ENCODE measurements at places on chromosomes 5 and 9.

DNA sequence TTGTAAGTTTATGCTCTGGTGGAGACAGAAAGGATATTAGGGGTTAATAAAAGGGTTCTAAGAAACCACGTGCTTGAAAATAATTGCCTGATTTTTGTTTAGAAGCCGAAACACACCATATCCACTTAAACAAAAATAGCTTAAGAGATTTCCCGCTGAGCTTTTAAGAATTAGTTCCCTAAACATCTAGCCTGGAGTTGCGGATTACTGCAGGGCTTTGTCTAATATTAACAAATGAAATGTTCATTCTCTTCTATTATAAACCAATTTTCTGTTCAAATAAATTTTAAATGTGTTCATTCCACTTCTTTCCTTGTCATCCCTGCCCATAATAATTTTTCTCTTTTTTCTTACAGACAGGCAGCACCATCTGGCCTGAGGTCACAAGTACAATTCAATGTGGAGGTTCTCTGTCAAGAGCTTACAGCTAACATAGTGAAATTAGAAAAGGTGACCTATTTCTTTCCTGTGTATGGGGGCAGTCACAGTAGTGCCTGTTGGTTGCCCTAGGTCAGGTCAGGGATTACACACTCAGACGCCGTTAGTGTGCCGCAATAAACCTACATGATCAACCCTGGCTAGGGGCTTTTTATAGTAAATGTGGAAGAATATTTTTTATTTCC is 65.3 kb downstream of the GRAMD2B start:
- no peak for DNase-seq

GRCh38 chr5:114448481-114448880 is 86.6 kb downstream of the KCNN2 start:
- no peak for DNase-seq

GRCh38 chr5:135825373-135826220 is 8.9 kb upstream of the SLC25A48 start:
- no peak for DNase-seq

DNA sequence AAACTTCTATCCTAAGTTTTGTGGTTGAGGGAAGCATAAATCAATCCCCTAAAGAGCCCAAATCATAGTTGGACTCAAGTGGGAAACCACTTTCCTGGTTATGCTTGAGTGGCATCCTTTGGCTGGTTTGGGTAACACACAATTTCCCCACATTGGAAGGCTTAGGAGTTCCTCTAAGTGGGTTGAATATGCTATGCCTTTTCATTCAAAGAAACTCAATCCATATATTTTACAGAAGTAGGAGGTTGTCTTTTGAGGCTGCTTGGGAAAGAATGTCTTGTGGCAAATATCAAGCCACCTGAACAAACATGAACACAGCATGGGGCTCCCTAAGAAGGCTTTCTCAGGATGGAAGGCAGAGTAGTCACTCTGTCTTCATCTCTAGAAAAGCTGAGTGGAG is 121.1 kb downstream of the SPATA31D1 start:
- no peak for DNase-seq

GRCh38 chr9:121861501-121862180 is 210.2 kb downstream of the DAB2IP start:
- DNase-seq = no peak

DNA sequence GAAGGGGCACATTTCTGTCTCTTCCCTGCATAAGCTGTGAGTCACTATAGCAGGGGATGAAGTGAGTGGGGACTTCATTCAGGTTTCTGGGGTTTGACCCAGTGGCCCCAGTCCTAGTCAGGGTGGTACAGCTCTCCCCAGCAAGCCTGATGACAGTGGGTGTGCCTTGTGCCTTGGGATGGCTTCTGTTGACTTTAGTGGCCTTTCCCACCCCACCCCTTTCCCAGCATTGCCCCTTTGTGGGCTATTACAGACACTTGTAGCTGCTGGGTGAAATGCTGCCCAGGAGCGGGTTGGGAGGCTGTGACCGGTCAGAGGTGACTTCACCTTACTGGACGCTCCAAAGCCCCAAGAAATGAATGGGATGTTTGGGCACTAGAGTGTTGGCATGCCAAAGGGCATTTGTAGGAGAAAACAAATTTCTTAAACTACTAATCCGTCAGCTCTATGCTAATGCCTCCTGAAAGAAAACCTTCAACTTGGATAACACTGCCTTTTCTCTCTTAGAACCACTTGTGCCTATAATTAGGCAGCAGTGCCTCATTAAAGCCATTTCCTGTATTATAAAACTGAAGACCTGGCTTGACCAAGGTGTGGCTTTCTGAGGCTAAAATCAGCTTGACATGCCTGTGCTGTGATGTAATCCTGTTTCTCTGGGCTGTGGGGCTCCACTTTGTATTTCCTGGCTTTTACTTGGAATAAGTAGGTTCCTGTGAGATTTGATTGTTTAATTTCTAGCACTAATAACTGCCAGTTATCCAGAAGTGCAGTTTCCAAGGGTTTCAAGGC is 119.0 kb upstream of the SLC25A48 start:
- DNase-seq = no peak

GRCh38 chr9:86529496-86530275 is 175.5 kb upstream of the TUT7 start:
- no peak for DNase-seq

DNA sequence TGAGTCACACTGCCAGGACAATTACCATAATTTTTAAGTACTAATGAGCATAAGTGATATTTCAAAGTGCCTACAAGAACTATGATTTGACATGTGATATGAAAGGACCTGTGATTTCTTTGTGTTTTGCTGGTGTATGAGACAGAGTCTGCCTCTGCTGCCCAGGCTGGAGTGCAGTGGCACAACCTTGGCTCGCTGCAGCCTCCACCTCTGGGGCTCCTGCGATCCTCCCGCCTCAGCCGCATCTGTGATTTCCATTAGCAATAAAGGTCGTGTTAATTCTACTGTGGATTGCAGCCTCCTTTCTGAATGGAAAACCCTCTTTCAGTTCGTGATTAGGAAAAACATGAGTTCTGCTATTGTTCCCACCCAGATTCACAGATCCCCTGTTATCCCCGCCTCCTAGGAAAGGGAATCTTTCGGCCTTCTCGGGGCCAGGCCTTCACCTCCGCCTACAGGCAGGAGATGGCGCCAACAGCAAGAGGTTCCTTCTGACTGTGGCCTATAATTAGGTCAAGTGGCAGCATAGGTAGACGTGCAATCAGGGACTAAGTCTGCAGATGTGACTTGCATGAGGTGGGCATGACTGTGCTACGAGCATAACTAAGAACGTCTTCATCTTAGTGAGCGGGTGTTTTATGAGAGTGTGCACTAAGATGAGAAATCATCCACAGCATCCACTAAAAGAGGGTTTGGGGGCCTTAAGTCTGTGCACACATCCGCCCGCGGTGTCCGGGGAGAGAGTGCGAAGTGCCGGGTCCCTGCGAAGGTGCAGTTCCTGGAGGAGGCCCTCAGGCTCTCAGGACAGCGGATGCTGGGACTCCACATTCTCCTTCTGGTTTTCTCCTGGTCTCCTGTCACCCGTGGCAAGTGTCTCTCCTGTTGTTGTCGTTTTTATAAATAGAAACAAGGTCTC is 23.1 kb downstream of the TRIM7 start:
- DNase-seq = no peak

DNA sequence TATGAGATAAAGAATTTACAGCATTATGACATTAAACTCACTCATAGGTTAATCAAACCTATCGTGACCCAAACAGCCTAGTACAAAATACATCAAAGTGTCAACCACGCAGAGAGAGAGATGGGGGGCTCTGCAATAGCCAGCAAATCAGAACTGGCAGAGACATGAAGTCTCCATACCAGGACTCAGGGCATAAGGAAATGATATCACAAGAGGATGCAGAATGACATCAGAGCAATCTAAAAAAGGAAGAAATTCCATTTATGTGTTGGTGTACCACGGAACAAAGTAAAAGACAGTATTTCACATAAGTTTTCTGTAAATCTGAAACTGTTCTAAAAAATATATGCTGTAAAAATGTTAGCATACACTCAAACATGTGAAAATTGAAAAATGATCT is 24.6 kb downstream of the BICD2 start:
- no peak for DNase-seq

GRCh38 chr5:127290019-127290945 is at the start of gene MEGF10:
Gene MEGF10 (plus strand): TSS chr5:127290796. CDS start chr5:127331309, 40,513 bp downstream.
- peak; percentile 3 for DNase-seq

GRCh38 chr5:156825688-156826087 is 24.4 kb upstream of the PPP1R2B start:
- no peak for DNase-seq

DNA sequence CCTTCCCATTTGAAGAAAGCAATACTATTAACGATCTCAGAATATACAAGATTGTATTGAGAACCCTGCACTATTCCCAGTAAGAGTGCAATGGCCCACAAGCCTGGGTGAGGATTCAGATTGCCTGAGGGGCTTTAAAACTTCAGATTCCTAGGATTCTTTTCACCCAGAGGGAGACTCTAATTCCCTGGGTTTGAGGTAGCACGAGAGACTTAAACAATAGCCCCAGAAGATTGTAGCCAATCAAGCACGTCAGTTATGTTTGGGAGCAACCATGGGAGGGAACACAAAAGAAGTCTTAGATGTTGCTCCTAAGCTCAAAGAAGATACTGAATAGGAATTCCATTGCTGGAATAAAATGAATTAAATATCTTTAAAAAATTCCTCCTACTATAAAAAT is 17.9 kb downstream of the MRPS27 start:
- no peak for DNase-seq

- DNase-seq = no peak
Observed at GRCh38 chr5:15285901-15286583, 213.9 kb upstream of the FBXL7 start.

DNA sequence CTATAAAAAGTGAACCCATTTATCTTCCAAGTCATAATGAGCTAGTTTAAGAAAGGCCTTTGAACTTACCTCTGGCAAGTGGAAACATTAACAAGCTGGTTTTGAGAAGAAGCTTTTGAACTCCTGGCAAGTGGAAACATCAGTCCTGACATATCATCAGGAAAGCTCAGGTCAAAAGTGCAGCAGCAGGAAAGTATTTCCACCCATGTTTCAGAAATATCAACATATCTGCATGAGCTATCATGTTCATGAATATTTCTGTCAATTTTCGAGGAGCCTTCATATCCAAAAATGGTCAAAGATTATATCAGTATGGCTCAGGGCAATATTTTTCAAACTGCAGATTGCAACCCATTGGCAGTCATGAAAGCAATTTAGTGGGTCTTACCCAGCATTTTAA is 133.9 kb downstream of the PLK2 start:
- DNase-seq = no peak

- no peak for DNase-seq
Observed at GRCh38 chr5:51034222-51034901, 348.9 kb upstream of the ISL1 start.

DNA sequence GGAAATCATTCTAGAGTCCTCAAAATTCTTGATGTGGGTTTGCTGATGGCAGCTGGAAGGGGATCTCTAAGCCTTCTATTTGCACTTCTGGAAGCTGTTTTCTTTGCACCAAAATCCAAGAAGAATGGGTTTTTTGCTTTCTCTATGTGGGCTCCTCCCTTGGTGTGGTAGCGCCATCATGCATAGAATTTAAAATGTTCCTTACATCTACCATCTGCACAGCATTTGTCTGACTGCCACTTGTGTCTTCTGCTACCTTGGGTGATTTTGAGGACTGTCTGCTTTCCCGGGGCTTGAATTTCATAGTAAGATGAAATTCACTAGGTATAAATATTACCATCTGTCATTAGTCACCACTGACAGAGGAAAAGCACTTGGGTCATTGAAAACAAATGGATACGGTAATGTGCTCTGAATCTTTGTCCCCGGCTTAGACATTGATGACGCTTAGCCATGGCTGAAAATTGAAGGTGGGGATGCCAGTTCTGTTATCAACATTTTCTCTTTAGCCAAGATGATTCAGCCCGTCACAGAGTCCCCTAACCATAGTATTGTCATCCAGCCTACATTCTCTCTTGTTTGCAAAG is 30.0 kb downstream of the SNX30 start:
- no peak for DNase-seq

DNA sequence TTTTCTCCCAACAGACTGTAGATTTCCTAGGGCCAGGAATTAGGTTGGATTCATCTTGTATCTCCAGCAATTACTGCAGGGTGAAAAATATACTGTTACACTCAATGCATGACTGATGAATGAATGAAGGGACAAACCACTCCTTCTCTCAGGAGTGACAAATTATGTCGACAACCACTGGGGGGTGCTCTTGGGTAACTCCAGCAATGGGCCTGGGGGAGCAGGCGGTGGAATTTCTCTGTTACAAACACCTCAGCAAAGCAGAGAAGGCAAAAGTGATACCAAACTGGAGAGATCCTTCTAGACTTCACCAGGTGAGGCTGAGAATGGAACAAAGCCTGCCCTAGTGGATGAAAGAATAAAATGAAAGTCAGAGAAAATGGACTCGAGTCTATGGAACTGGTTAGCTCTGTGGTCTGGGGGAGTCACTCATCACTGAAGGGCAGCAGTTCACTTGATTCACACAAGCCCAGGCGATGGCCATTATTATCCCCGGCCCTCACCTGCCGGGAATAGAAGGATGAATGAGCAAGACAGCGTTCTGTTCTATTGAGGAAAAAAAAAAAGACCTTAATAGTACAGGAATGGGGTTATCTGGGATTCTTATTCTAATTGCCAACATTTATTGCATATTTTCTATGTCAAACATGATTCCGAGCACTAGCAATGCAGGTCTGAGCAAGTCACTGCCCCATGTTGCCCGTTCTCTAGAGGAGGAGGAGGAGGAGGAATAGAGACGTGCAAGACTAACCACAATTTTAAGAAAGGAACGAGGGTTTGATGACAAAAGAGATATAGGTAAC is 341.1 kb downstream of the ASTN2 start:
- no peak for DNase-seq

- DNase-seq = no peak
Observed at GRCh38 chr5:171207256-171207847, 101.7 kb upstream of the TLX3 start.

GRCh38 chr9:96508227-96508940 is 58.4 kb downstream of the HABP4 start:
- DNase-seq = no peak

- DNase-seq = no peak
Observed at GRCh38 chr9:99046068-99046467, 58.8 kb upstream of the TGFBR1 start.

GRCh38 chr9:22244139-22245011 is 202.2 kb upstream of the DMRTA1 start:
- peak; percentile 11 for DNase-seq

GRCh38 chr5:31711935-31712592 is 73.1 kb downstream of the PDZD2 start:
- DNase-seq = no peak

DNA sequence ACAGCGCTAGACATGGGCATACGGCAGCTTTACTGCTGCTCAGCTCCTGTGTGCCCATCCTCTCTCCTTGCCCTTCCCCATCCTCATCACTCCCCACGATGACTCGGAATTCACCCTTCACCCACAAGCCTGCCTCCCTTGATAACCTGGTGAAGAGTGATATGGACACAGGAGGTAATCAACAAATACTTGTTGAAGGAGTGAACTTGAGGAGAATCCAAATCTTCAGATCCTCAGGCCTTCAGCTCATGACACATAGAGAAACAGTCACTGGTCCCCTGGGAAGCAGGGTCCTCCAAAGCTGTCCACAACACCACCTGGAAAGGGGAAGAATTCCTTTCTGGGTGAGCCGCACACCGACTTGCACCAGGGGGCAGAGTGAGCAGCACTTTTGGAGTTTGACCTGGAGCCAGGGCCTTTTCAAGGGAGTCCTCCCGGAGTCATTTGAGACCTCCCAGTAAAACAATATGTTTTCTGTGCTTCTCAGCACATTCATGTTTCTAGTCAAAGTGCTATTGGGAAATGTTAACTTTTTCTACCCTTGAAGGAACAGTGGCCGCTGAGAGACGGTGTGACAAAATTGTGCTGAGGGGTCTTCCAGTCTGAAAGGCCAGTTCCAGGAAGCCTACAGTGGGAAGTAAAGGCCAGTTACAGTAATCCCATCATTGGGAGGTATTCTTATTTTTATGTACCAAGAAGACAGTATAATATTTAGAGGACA is 332.3 kb downstream of the CWC27 start:
- peak; percentile 11 for DNase-seq

Data from stimulated activated CD4-positive, alpha-beta T cell treated with anti-CD3 and anti-CD28 coated beads, Interleukin-12 subunit alpha, Interleukin-12 subunit beta, amount 100 ng/mL, for 48 hours (primary cell).